Umbilical cord (tissue), 2 donors: ENCODE measurements at places on chromosomes 1 and 21. TPM values are rescaled to one million over a fixed set of nuclear protein-coding genes. Genes with fewer than 3 reads are reported as not detected.

LCE3B gene
- total RNA-seq, result not detected

KLF17 gene
- 5.5 TPM for total RNA-seq

PGLYRP4 gene
- 0.48 TPM for total RNA-seq

GSTM2 gene
- 46.7 TPM for total RNA-seq

RAB3B gene
- total RNA-seq, result 2.4 TPM

GRCh38 chr21:32122082-32122481 lies 156.8 kb downstream of the MIS18A start:
- no peak for DNase-seq

GRCh38 chr1:91754816-91755580 lies 131.0 kb downstream of the TGFBR3 start:
- no peak for DNase-seq

GRCh38 chr1:81142099-81142826 lies 658.5 kb upstream of the ADGRL2 start:
- DNase-seq, result peak; percentile 43

DNA sequence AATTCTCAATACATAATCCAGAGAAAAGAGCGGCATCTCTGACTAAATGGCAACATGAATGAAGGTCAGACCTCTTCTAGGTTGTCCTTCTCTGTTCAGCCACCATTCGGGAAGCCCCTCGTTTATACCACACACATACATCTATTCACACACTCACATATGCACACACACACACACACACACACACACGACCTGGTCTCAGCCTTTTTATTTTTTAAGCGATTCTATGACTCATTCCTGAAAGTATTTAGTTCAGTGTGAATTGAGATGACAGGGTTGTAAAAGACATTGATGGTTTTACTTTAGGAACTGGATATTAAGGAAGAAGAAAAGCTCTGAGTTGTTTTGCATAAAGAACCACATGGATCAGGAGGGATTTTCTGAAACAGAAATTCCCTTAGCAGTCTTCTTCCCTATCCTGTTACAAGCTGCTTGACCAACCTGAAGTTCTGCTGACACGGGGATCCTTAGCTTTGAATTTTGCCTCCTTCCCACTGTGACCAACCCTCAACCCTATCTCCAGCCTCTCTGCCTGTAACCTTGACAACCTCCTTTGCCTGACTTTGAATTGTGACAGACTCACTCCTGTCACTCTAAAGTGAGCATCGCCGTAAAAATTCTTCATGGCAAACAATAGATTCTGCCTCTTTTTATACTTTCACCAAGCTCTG lies 383.1 kb upstream of the ESRRG start:
- peak; percentile 18 for DNase-seq

- no peak for DNase-seq
Observed at GRCh38 chr1:209650454-209650853, 1.8 kb downstream of the LAMB3 start.

- peak; percentile 5 for DNase-seq
Observed at GRCh38 chr1:220123889-220124288, 30.0 kb downstream of the IARS2 start.

DNA sequence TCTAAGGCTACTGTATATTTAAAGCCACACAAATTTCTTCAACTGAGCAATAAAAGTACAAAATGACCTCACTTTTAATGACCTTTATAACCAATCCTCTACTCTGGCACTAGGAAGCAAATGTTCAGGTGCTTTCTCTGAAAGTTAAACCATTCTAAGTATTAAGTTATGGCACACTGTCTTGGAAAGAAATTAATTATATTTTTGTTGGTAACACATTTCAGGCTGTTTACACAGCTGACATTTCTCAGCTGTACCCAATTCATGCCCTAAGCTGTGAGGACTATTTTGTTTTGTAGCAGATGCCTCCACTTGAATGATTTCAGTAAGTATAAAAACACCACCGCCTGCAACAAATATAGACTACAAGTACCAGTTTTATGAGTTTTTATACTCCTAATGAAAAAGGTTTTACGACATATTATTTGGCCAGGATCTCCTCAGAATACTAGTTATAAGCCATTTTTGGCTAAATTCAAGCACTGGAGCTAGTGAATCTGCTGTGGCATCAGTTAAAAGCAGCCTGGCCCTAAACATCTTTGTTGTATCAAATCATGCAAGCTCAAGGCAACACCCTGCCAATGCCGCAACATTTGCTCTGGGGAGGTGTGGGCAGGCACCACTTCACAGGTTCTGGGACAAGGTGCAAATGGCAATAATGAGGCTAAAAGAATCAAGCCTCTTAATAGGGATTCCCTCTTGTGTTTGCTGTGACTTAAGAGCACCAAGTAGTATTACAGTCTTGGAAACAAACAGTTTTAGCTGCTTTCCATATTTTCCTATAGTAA lies 228.4 kb upstream of the DMRTA2 start:
- DNase-seq, result no peak

- DNase-seq, result no peak
Observed at GRCh38 chr1:202361224-202361623, 12.7 kb downstream of the PPP1R12B start.

DNA sequence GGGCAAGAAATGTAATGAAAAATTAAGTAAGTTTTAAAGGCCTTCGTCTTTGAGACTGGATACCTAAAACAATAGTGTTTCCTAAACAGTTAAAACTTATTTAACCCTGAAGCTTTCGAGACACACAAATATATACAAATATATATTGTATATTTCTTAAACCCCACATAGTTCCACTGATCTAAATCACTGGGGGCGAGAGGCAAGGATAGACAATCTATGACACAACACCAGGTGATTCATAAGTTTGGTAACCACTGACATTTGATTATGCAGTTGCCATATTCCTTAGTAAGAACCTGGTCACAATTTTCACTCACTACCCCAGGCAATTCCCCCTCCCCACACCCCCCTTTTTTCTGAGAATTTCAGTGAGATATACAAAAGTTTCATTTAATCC lies 55.3 kb upstream of the BOLA1 start:
- no peak for DNase-seq

GRCh38 chr1:111955755-111956154 lies 33.7 kb downstream of the KCND3 start:
- no peak for DNase-seq

GRCh38 chr1:201880928-201881571 lies 7.6 kb upstream of the SHISA4 start:
- DNase-seq, result no peak

GRCh38 chr1:183674339-183674738 lies 21.2 kb upstream of the APOBEC4 start:
- DNase-seq, result peak; percentile 52

GRCh38 chr21:44653656-44654575 lies 543 bp downstream of the KRTAP12-4 start:
- no peak for DNase-seq

GRCh38 chr1:6625584-6626149 lies 999 bp downstream of the THAP3 start:
- peak; percentile 43 for DNase-seq
